ENCODE measurements at places on chromosomes 5 and 9. TPM values are rescaled to one million over a fixed set of nuclear protein-coding genes. Genes with fewer than 3 reads are reported as not detected.

The DMRTA1 gene
- 1.0 TPM for total RNA-seq

The CCDC152 gene
- not detected for total RNA-seq

The RANBP17 gene
- total RNA-seq = 3.1 TPM

The PNPLA7 gene
- total RNA-seq = 0.75 TPM

The PCDHB6 gene
- total RNA-seq = 1.2 TPM

The PCDHA9 gene
- total RNA-seq = not detected

The ACSL6 gene
- not detected for total RNA-seq

The TMEM252 gene
- not detected for total RNA-seq

The ZDHHC11B gene
- 1.3 TPM for total RNA-seq

The HAPLN1 gene
- total RNA-seq = not detected

The ZCCHC7 gene
- total RNA-seq = 13.0 TPM

The BAAT gene
- 0.58 TPM for total RNA-seq

The CDKN2B gene
- total RNA-seq = not detected

The PTPN3 gene
- total RNA-seq = 16.1 TPM

The TRIM41 gene
- 28.7 TPM for total RNA-seq

The FAM193B gene
- 31.4 TPM for total RNA-seq

The PTGS1 gene
- total RNA-seq = 0.82 TPM

The PCDHB11 gene
- total RNA-seq = 0.11 TPM

The OLFML2A gene
- 18.2 TPM for total RNA-seq

The GABBR2 gene
- 0.50 TPM for total RNA-seq

The FOXD4L3 gene
- not detected for total RNA-seq

The SPINK4 gene
- not detected for total RNA-seq

The CCDC192 gene
- total RNA-seq = not detected

The IPO11 gene
- 15.3 TPM for total RNA-seq

The BNC2 gene
- total RNA-seq = 5.1 TPM

The MRNIP gene
- total RNA-seq = 12.8 TPM

The NRARP gene
- total RNA-seq = 5.9 TPM

The TRIO gene
- total RNA-seq = 115 TPM

The FBP1 gene
- not detected for total RNA-seq

The AFAP1L1 gene
- 6.3 TPM for total RNA-seq

The GRM6 gene
- not detected for total RNA-seq

The IFNB1 gene
- total RNA-seq = not detected

The GPR150 gene
- 0.07 TPM for total RNA-seq

The PLK2 gene
- 95.9 TPM for total RNA-seq

The CD74 gene
- 0.09 TPM for total RNA-seq

The CWC27 gene
- 15.5 TPM for total RNA-seq

The PRR16 gene
- not detected for total RNA-seq

The KIF12 gene
- total RNA-seq = 2.0 TPM

Measured in A549 treated with CpdA at 1 μM for 4 hours (cell line).